ENCODE measurements at places on chromosomes 12 and 14.

DNA sequence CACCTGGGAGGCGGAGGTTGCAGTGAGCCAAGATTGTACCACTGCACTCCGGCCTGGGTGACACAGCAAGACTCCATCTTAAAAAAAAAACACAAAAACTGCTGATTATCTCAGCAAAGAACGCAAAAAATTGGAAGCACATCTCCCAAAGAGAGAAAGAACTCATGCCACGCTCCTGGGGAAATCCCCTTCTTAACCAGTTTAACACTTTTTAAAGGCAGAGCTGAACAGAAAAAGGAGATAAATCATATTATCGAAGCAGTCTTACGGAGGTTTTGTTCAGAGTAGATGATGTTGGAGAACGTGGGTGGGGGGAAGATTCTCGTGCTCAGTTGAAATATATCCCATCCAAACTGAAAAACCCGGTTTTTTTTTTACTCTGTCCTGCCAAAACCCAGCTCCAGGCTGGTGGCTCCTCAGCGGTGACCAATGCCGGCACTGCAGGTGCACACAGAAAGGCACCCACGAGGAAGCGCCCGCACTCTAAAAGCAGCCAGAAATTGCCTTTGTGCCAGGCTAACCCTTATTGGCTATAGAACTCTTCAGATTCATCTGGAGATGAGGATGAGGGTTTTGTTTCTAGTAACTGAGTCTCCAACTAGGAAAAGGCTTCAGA is 100.2 kb upstream of the PARP11 start:
- no peak for ATAC-seq

DNA sequence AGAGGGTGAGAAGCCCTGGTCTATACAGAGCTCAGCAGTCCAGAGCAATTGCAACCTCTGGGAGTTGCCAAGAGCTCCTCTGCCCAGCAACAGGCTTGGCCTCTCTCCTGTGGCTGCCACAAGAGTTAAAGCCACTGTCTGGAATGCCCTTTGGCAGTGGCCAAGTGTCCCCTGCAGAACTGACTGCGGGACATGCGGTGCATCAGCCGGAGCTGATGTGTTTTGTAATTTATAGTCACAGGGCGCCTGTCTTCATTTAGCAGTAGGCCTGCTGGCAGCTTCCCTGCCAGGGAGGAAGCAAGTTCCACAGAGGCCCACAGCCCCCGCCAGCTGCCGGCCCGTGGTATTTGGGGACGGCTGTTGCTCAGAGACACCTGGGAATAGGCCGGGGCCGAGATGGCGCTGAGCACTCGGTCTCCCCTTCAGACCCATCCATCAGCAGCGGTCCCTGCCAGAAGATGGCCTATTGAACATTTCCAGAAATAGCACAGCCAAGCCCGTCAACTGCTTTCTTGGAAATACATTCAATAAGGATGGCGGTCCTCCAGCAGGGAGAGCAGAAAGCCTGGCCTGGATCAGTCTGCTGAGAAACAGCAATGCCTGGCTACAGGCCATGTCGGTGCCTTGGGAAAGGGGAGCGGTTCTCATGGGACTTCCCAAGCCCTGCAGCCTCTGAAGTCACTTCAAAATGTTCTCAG is 217.4 kb downstream of the CRADD start:
- ATAC-seq = peak; percentile 71

DNA sequence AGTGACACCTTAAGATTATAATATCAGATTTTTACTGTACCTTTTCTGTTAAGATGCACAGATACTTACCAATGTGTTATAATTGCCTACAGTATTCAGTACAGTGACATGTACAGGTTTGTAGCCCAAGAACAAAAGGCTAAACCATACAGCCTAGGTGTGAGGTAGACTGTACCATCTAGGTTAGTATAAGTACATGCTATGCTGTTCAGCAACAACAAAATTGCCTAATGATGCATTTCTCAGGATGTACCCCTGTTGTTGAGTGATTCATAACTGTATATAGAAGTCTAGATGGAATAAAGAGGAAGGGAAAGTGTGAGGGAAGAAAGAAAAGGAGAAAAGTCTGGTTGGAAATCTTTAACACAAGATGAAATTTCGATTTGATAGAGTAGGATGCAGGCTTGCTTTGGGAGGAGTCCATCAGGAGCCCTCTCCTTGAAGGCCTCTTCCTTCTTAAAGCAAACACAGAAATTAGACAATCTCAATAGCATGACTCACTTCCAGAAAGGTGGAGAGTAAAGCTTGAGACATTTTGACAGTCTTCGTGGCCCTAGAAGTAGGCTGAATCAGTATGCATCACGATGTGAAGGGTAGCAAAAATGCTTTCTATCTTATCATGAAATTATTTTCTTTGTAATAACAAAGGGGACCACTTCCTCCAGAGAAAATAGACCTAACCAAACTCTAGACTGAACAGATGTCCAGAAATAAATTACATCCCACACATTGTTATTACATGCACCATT is 191.5 kb downstream of the SYT1 start:
- no peak for ATAC-seq

- peak; percentile 44 for ATAC-seq
These were observed 5.7 kb upstream of the SLC38A4 start for GRCh38 chr12:46831335-46832129.

GRCh38 chr14:45068396-45068795 is 15.5 kb upstream of the PRPF39 start:
- no peak for ATAC-seq
